Stimulated activated CD8-positive, alpha-beta memory T cell treated with anti-CD3 and anti-CD28 coated beads, Interleukin-4, amount 100 ng/mL, for 1 hour (primary cell): ENCODE measurements at places on chromosomes 5 and 9.

DNA sequence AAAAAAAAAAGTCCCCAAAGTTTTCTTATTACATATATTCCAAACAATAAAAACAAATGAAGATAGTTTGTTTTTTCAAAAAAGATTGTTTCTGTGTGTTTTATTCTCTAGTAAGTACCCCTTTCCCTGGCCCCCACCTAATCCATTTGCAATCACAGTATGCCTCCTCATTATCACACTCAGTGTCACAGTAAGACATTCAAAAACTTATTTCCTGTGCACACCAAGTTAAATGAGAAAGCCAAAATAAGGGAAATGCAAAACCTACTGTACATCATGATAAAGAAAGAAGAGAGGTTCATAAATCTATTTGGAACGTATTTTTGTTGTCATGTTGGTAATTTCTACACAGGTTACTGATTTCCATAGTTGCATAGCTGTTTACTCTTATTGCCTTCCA is 62.3 kb downstream of the ST8SIA4 start:
- DNase-seq, result no peak

DNA sequence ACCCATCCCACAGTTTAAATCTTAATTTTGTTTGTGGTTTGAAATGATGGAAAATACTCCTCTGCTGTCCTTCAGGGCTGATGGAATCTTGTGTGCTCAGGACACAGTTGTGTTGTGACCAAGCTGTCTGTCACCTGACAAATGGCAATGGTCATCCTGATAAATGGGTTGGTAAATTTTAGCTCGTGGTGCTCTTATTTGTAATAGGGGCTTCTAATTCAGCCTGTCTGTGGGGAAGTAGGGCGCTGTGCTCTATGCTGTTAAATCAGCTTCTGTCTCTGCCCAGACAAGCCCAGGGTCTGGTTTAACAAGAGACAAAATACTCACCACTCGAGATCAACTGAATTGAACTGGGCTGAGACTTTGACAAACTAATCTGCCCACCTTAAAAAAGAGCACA is 4.5 kb downstream of the LRRTM2 start:
- no peak for DNase-seq

DNA sequence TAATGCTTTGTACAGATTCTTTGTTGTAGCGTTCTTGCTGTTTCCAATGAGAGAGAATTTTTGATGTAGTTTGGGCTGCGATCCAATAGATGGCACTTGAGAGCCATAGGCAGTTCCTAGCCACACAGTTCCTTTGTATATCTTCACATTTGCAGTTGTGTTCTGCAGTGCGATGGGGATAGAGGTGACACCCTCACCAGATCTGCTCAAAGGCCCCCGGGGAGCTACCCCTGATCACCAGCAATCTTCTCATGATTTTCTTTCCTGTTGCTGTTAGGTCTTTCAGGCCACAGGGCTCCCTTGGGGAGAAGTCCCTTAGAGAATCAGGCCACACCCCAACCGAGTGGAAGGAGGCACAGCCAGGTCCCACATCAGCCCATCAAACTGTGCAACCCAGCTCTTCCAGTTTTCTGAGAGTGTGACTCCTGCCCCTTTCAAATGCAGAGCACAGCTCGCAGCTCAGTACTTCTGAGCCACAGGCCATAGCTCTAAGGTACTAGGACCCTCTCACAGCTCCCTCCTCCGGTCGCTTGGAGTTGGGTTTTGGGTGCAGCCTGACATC is 353.7 kb downstream of the SLCO4C1 start:
- DNase-seq, result no peak

GRCh38 chr5:116508835-116509234 is 65.8 kb downstream of the SEMA6A start:
- DNase-seq, result no peak

- DNase-seq, result no peak
These were observed 349.0 kb upstream of the MPDZ start for GRCh38 chr9:13628526-13628925.

- no peak for DNase-seq
These were observed 366.9 kb upstream of the IRX2 start for GRCh38 chr5:3118340-3118739.

- no peak for DNase-seq
These were observed 124.7 kb downstream of the GALNT10 start for GRCh38 chr5:154315196-154315595.

DNA sequence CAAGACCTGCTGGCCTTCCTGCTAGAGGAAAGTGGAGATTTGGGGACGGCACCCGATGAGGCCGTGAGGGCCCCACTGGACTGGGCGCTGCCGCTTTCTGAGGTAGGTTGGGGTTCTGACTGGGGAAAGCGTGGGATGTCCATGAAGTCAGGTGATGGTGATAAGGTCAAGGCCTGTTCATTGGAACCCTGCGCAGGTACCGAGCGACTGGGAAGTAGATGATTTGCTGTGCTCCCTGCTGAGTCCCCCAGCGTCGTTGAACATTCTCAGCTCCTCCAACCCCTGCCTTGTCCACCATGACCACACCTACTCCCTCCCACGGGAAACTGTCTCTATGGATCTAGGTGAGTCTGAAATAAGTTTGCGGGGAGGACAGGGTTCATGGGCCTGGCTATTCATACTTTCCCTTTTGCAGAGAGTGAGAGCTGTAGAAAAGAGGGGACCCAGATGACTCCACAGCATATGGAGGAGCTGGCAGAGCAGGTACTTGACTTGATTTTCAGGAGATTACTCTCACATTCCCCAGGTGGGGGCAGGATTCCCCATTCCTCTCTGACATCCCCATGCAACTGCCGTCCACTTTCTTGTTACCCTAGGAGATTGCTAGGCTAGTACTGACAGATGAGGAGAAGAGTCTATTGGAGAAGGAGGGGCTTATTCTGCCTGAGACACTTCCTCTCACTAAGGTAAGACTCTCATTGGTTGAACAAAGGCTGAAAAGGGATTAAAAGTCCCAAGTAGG is 505 bp downstream of the CREB3 start:
- DNase-seq, result no peak

- DNase-seq, result no peak
These were observed 5.6 kb downstream of the IRX1 start for GRCh38 chr5:3601061-3601710.

DNA sequence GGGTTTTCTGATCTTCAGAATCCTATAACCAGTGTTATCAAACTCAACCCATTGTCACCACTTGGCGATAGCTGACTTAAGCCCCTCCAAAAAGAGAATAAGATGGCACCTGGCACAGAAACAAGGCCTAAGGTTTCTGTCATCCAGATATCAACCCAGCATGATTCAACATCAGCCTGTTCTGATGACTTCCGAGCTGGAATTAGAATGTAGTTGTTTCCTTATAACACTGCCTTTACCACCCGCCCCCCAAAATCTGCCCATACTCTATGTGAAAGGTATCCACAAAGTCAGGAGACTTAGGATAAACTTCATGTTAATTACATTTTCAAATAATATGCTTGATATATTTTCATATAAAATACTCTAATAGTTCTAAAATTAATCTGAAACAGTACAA is 5.2 kb downstream of the KLF9 start:
- no peak for DNase-seq

DNA sequence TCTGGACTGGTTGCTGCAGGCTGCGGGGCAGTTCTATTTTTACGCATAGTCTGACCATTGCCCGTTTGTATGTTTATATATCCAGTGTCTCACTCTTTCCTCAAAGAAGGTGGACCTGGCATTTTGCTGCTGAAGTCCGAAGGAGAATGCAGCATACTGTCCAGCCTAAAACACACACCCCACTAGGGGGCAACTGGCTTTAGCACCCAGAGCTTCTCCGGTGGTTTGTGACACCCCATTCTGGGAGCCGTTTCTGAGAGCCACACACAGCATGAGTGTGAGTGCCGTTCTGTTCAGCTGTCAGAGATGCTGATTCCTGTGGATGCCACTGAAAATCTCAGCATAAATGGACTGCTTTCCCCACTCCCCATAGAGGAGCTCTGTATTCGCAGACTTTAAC is 290.5 kb upstream of the TAS2R1 start:
- no peak for DNase-seq

GRCh38 chr5:56288873-56289601 is 55.9 kb upstream of the ANKRD55 start:
- no peak for DNase-seq

DNA sequence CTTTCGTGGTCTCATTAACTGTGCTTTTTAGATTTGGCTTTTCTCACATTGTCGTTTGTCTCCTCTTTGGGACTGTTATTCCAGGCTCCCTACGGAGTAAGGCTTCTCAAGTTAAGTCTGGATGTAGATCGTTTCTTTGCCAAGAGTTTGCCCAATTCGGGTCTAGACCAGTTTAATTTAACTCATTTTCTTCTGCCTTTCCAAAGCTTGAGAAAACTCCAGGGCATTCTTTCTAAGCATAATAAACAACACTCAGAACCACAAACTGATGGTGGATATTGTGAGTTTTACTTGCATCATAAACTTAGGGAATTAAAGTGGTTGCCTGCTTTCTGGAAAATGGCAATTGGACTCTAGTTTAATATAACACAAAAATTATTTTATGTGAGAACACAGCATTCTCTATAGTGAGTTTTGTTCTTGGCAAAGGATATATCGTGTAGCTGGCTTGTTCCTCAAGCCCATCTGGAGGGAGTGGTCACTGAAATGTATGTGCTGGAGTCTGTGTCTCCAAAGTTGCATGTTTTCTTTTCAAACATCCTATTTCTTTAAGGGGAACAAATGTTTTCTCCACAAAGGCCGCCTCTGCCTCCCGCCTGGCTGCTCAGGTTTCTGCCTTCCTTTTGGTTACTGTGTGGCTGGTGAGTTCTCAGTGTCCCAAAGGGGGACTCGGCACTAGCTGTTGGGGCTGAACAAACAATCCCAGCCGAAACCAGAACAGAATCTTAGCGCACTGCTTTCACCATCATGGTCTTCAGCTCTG is 211.3 kb upstream of the FBN2 start:
- no peak for DNase-seq

DNA sequence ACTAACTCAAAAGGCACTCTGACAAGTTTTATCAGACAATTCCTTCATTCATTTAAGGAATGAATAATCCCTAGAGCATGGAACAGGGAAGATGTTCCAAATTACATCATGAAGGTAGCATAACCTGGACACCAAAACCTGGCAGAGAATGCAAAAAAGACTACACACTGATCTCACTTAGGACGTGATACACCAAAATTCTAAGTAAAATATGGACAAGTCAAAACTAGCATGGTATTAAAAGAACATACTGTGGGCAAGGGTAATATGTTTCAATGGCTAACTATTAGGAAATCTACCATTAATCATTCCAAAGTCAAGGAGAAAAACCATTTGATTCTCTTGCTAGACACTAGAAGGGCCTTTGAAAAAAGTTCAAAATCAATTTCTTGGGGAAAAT is 176.5 kb downstream of the HSPA4 start:
- no peak for DNase-seq

- DNase-seq, result no peak
These were observed 24.9 kb upstream of the ELAVL2 start for GRCh38 chr9:23850690-23851629.

GRCh38 chr5:113311301-113311700 is 123.5 kb downstream of the TSSK1B start:
- no peak for DNase-seq

- DNase-seq, result no peak
These were observed 814 bp downstream of the CCDC125 start for GRCh38 chr5:69331528-69332445.

GRCh38 chr9:126615791-126616447 is 2.2 kb downstream of the LMX1B start:
- no peak for DNase-seq

DNA sequence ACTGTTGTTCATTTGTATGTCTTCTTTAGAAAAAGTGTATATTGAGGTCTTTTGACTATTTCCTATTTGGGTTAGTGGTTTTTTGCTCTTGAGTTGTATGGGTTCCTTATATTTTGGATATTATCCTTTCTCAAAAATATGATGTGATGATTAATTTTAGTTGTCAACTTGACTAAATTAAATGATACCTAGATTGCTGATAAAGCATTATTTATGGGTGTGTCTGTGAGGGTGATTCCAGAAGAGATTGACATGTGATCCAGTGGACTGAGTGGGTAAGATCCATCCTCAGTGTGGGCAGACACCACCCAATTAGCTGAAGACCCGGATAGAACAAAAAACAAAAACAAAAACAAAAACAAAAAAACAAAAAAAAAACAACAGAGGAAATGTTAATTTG is 115.1 kb upstream of the KIF2A start:
- DNase-seq, result no peak

DNA sequence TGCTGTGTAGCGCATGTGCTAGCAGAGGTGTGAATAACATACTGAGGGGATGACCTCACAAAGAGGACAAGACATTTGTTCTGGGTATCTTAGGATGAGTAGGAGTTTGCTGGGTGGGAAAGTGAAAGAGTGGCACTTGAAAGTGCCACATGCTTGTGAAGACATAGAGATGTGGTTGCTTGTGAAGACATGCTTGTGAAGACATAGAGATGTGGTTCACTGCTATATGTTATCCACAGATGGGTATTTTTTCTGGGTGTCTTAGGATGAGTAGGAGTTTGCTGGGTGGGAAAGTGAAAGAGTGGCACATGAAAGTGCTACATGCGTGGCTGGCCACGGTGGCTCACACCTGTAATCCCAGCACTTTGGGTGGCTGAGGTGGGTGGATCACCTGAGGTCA is 63.6 kb downstream of the MAST4 start:
- no peak for DNase-seq

DNA sequence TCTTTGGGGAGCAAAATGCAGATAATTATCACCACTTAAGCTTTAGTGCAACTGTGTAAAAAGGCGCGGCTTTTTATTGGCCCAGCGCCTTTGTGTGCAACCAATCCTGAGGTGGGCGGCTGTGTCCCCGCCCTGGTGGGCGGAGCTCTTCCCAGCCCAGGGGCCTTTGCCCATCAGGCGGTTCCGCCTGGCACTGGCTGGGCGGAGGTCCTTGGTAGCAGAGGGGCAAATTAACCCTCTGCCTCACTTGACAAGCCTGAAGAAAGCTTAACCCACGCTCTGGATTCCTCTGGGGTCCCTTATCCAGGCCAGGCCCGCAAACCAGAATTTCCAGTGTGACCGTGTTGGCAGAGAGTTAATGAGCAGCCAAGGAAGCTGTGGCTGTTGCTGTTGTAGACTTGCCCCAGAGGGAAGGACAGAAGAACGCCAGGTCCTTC is 12.8 kb upstream of the NIPAL4 start:
- DNase-seq, result no peak
